Activated CD4-positive, CD25-positive, alpha-beta regulatory T cell (primary cell): ENCODE measurements at places on chromosomes 6 and 20.

DNA sequence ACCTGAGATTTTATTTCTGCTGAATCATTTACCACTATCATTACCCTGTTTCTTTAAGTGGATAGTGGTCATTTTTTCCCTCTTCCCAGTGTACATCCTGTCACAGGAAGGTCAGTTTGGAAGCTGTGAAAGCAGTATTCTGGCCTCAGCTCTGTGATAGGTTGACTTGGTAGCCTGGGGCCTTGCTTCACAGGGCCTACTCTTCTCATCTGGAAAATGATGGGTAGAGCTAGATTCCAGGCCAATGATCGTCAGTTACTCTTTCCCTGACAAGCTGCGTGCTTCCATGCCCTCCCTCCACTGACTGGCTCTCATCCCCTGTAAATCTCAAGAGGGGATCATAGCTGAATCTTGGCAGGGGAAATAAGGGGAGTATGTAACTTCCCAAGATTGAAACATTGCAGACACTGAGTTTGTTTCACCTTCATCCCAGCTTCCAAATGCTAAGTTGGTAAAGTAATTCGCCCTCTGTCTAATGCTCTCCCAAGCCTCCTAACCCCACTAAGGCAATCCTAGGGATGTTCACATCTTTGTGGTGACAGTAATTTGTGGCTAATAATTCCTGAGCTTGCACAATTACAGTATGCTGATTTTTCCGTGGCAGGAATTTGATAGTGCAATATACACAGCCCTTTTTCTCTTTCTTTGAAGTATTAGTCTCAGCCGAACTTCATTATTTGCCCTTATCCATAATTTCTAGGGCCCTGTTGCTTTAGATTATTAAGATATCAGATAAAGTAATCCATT lies 51.2 kb downstream of the VAPB start:
- DNase-seq: no peak

GRCh38 chr6:154249499-154250298 lies 106.9 kb downstream of the IPCEF1 start:
- DNase-seq: no peak

GRCh38 chr6:90940812-90941481 lies 354.1 kb upstream of the MAP3K7 start:
- no peak for DNase-seq

- DNase-seq: peak; percentile 32
Measured at GRCh38 chr20:51529758-51530157, 12.8 kb downstream of the NFATC2 start.

GRCh38 chr20:31717478-31718201 lies 5.0 kb downstream of the BCL2L1 start:
- DNase-seq: no peak

DNA sequence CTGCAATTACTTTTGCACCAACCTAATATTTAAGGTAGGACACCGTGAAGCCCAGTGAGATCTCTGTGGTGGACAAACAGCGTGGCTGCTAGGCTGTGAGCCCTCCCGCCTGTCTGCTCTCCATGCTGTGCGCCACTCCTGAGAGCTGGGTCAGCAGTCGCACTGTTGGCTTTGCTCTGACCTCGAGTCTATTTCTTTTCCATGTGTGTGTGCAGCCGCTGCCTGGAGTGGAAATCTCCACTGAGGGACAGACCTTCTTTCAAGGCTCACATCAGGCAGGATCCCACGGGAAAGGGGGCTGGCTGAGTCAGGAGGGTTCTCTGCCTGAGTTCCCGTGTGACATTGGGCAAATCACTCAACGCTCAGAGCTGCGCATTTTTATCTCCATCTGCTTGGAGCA lies 27.1 kb downstream of the RIPOR3 start:
- DNase-seq: no peak

- no peak for DNase-seq
Measured at GRCh38 chr6:87484491-87484890, 11.7 kb downstream of the SLC35A1 start.

DNA sequence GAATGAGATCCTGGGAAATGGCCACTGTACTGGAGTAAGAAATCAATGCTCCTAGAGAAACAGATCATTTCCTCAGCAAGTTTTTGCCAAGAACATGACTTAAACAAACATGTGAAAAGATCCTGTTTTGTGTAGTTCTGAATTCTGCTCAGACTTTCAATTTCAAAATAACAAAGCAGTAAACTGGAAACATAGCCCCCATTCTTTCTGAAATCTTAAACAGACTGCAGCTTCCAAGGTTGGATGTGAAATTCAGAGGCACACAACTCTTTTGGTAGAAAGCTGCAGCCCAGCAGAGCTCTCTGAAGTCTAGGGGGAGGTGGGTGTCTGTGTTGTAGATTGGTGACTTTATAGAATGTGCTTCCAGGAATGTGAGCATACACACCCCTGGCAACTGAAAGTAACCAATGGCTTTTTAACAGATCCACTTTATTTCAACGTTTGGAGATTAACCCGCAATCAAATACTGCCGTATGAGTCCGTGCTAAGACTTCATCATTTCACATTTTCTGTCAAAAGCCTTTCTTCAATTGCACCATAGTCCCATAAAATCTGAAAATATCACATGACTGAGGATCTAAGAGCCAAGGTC lies 86.4 kb downstream of the ATXN1 start:
- no peak for DNase-seq

- DNase-seq: no peak
Measured at GRCh38 chr20:32519381-32519730, 65.8 kb downstream of the NOL4L start.

DNA sequence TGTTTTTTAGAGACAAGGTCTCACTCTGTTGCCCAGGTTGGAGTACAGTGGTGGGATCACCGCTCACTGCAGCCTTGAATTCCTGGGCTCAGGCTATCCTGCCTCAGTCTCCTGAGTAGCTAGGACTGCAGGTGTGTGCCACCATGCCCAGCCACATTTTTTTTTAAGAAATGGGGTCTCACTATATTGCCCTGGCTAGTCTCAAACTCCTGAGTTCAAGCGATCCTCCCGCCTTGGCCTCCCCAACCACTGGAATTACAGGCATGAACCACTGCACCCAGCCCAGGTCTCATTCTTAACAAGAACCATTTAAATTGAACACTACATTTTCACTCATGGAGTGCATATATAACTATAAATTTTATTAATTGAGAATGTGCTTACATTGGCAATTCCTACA lies 20.5 kb downstream of the RPF2 start:
- no peak for DNase-seq
